Mammary epithelial cell (primary cell): ENCODE measurements at places on chromosomes 13 and 19. TPM values are rescaled to one million over a fixed set of nuclear protein-coding genes. Genes with fewer than 3 reads are reported as not detected.

The PCDH9 gene
- total RNA-seq = 3.0 TPM

The SRRM5 gene
- 0.24 TPM in 1 of 2 replicates, not detected in the other for total RNA-seq

The MAST1 gene
- 0.50 TPM for total RNA-seq

The PSG11 gene
- not detected in 2 replicates for total RNA-seq

The ZNF181 gene
- total RNA-seq = 5.4 and 8.6 TPM in 2 replicates

The ZNF222 gene
- 5.3 TPM for total RNA-seq

The HPN gene
- 1.0 TPM for total RNA-seq

The RUBCNL gene
- total RNA-seq = 20.2 TPM

The CBLC gene
- 51.2 and 53.0 TPM in 2 replicates for total RNA-seq

The CPB2 gene
- not detected in 2 replicates for total RNA-seq

The SIGLECL1 gene
- total RNA-seq = not detected

The RETN gene
- not detected for total RNA-seq

The RNF225 gene
- total RNA-seq = 0.50 TPM

The ZNF177 gene
- 1.0 TPM for total RNA-seq

The F7 gene
- total RNA-seq = not detected

The ATP4B gene
- total RNA-seq = not detected in 2 replicates

The MICOS13 gene
- 71.2 and 76.3 TPM in 2 replicates for total RNA-seq

The NKPD1 gene
- 1.8 TPM for total RNA-seq

The MBD3L2 gene
- not detected for total RNA-seq

The PROZ gene
- total RNA-seq = not detected in 2 replicates

The FREM2 gene
- total RNA-seq = 5.7 TPM

The ZNF793 gene
- total RNA-seq = 5.9 and 6.0 TPM in 2 replicates

The ZNF574 gene
- total RNA-seq = 19.7 TPM

The RASGRP4 gene
- total RNA-seq = not detected in 2 replicates

The VSIG10L gene
- 0.67 TPM for total RNA-seq

The NLRP12 gene
- total RNA-seq = not detected in 2 replicates
